ENCODE measurements at places on chromosomes 12 and 14.

GRCh38 chr14:104787736-104788135 lies 7.8 kb downstream of the AKT1 start:
- no peak for DNase-seq

DNA sequence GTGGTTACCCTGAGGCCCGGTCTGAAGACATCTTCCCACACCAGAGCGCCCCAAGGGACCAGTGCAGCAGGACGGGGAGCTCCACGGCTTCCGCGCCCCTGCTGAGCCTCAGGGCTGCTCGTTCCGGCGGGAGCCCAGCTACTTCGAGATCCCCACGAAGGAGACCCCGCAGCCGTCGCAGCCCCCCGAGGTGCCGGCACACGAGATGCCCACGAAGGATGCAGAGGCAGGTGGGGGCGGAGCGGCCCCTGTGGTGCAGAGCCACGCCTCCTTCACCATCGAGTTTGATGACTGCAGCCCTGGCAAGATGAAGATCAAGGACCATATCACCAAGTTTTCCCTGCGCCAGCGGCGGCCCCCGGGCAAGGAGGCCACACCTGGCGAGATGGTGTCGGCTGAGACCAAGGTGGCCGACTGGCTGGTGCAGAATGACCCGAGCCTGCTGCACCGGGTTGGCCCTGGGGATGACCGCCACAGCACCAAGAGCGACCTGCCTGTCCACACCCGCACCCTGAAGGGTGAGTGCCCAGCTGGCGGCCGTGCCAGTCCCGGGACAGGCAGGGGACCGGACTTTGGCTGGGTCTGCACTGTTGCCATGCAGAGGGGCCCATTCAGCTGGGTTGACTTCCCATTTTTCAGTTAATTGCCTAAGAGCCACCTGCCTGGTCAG lies 18.1 kb downstream of the CEP170B start:
- no peak for DNase-seq

GRCh38 chr12:56151672-56152131 lies 685 bp upstream of the MYL6B start:
- no peak for DNase-seq

- DNase-seq: no peak
These were observed 98.6 kb downstream of the VRK1 start for GRCh38 chr14:96895658-96896271.

GRCh38 chr14:88618476-88618875 lies 55.6 kb downstream of the ZC3H14 start:
- no peak for DNase-seq

DNA sequence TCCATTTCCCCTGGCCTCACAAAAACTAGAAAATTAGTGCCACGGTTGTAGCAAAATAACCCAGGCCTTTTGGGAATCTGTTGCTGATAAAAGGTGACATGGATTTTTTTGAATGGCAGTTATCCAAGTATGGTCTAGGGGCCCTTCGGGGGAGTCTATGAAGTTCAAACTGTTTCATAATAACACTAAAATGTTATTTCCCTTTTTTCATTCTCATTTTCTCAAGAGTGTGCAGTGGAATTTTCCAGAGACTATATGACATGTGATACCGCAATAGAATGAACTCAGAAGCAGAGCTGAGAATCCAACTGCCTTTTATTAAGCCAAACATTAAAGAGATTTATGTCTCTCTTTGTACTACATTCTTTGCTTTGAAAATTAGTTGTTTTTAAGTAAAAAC lies 26.9 kb downstream of the GSTZ1 start:
- DNase-seq: no peak

DNA sequence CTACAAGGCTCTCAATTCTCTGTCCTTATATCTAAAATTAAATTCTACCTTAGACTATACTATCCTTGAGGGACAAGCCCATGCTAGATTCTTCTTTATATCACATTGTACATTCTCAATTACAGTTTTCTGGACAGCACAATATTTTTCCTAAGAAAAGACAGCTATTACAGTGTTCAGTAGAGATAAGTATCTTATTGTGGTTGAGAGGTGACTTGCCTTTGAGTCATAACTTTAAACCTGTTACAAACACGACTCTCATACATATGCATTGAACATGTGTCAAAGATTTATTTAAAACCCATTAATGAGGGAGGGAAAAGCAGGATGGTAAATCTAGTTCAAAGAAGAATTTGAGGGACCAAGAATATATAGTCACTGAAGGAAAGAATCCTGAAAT lies 61.1 kb downstream of the TPH2 start:
- DNase-seq: no peak

GRCh38 chr14:76381817-76382494 lies 6.0 kb downstream of the ESRRB start:
- DNase-seq: no peak

All from hindlimb muscle (tissue), 1 donor.